ENCODE measurements at places on chromosomes 3 and 15. TPM values are rescaled to one million over a fixed set of nuclear protein-coding genes. Genes with fewer than 3 reads are reported as not detected.

PHLDB2 gene
- 22.6 TPM for total RNA-seq

LAMB2 gene
- total RNA-seq = 107 TPM

SLC22A13 gene
- 0.54 TPM for total RNA-seq

- no peak for DNase-seq
Observed at GRCh38 chr3:136937851-136938250, 19.9 kb upstream of the IL20RB start.

DNA sequence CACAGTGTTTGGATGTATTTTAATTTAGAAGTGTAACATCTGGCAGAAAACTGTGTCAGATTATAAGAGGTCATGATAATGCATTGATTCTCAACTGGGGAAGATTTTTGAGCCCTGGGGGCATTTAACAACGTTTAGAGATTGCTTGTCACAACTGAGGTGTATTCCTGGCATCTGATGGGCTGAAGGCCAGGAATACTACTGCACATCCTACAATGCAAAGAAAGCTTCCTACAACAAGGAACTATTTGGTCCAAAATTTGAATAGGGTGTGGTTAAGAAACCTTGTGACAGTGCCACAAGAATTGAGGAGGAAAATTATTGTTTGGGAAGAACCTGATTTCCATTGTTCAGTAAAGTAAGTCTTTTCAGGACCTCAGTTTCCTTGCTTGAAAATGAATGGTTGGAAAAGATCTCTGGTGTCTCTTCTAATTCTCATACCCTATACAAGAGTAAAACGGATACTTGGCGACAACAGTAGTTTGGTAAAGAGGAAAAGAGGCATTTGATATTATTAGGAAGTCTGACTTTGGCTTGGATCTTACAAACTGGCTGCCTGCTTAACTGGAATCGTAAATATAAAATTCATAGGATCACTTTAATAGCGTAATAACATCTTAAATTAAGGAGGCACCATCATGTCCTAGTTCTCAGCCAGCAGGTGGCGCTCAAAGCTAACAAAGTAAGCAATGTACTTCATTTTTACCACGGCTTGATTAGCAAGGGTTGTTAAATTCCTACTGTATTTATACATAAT, 4.3 kb downstream of the DAZL start:
- DNase-seq = peak; percentile 80

- no peak for DNase-seq
Observed at GRCh38 chr15:75193976-75194375, 7.7 kb upstream of the C15orf39 start.

DNA sequence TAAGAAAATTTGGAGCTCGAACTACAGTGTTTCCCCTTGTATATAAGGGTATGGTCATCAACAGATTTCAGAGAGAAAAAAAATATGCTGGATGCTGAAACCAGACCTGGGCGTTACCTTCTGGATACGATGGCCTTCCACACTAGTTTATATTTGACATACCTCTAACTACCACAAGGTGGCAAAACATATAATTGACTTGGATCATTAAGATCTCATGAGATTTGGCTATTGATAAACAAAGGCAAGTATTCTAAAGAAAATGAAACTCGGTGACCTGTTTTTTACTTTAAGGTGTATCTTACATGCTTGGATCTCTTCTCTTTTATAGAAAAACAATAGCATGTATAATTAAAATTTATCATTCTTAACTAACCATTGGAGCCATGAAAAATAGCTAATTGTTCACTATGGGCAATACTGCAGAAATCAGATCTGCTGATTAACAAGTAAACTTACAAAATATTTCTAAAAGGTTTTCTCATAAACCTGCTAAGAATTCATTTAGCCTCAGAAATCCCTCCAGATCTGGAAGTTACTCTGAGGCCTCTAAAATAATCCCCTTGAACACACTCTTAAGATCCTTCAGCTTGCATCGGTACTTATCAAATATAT, 300.6 kb upstream of the KCNH8 start:
- no peak for DNase-seq

GRCh38 chr15:70280781-70281180, 183.1 kb upstream of the TLE3 start:
- no peak for DNase-seq

DNA sequence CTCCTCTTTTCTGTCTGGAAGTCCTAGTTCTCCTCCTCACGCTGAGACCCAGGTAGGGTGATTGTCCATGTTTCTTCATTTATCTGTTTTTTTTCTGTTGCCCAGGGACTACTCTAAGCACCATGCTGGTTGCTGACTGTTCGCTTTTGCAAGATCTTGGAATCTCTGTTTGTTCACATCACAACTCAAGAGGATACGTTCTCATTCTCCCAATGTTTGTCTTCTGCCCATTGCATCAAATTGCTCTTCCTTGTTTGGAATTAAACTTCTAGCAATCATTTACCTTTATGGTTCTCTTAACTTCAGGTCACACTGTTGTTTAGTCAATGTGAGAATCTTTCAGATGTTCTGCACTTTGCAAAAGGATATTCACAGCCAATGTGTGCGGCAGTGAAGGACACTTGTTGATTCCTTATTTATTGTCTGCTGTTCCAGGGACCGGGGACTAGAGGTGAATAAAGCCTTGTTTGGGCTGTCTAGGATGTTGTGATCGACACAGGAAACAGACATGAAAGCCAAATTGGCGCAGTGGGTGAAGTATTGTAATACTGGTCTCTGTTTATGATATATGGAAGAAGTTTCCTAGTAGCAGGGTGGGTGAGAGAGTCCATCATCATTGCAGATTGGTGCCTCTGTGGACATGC, 24.5 kb downstream of the LPP start:
- no peak for DNase-seq

DNA sequence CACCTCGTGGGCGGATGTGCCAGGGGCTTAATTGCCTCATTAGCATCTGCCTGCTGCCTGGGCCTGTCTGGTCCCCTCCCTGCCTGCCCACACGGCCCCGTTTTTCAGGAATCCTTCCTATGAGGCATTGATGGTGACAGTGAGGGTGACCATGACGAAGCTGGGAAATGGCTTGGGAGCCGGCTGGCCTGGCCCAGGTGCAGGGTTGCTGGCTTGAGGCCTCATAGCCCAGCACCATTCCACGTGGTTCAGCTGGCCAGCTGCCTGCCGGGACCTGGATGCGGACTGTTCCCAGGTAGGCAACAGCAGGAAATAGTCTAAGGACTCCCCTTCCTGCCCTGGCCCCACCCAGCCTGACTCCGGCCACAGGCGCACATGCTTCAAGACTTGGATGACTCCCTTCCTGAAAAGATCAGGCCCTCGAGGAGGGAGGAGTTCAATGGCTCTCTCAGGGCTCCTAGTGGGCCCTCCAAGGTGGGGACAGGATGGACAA, 8.9 kb upstream of the DUSP7 start:
- no peak for DNase-seq

- no peak for DNase-seq
Observed at GRCh38 chr3:193861012-193861411, 268.0 kb downstream of the OPA1 start.

- no peak for DNase-seq
Observed at GRCh38 chr3:7241584-7242302, 380.8 kb downstream of the GRM7 start.

Measured in H1 (cell line).